ENCODE measurements at places on chromosomes 11 and 22. TPM values are rescaled to one million over a fixed set of nuclear protein-coding genes. Genes with fewer than 3 reads are reported as not detected.

GRCh38 chr11:134019500-134019899, 49.4 kb upstream of the JAM3 start:
- no peak for DNase-seq

DNA sequence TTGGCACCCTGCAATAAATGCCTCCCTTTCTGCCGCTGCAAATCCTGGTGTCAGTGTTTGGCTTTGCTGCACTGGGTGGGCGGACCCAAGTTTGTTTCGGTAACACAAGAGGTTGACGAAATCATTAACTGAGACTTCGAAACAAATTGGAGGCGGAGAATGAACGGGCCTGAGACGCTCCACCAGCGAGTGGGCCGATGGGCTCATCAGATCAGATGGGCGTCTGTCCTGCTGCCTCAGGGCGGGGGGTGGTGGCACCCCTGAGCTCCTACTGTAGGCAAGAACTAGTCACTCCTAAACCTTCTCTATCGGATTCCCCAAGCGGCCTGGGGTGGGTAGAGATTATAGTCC, 918 bp upstream of the CAPN5 start:
- no peak for DNase-seq

- DNase-seq = peak; percentile 83
Measured at GRCh38 chr22:42661985-42662831, 13.0 kb upstream of the CYB5R3 start.

The NCR3LG1 gene
- 2.9 TPM for total RNA-seq

The DGCR6 gene
- total RNA-seq = 6.0 TPM
